Mesothelial cell of epicardium (in vitro differentiated cells): ENCODE measurements at places on chromosomes 16 and 17.

DNA sequence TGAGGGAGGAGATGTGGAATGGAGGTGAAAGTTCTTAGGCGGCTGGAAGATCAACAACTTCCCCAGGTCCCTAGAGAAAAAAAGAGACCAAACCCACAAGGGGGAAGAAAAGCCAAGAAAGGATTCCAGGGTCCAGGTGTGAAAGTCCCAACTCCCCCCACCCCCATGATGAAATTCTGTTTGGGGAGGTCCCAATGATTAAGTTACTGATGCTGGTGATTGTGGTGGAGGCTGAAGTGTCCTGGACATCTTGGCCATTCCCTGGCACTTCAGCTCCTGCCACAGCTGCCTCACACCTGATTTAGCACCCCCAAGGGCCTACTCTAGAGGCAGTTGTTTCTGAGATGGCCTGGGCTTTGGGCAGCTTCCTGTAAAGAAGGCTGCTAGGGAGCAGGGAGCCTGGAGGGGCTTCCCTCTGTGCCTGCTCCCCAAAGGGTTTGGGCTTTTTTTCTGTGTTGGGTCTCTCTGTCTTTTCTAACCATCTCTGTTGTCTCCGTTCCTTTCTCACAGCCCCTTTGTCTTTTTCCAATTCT, 13.1 kb downstream of the HOXB4 start:
- no peak for DNase-seq

DNA sequence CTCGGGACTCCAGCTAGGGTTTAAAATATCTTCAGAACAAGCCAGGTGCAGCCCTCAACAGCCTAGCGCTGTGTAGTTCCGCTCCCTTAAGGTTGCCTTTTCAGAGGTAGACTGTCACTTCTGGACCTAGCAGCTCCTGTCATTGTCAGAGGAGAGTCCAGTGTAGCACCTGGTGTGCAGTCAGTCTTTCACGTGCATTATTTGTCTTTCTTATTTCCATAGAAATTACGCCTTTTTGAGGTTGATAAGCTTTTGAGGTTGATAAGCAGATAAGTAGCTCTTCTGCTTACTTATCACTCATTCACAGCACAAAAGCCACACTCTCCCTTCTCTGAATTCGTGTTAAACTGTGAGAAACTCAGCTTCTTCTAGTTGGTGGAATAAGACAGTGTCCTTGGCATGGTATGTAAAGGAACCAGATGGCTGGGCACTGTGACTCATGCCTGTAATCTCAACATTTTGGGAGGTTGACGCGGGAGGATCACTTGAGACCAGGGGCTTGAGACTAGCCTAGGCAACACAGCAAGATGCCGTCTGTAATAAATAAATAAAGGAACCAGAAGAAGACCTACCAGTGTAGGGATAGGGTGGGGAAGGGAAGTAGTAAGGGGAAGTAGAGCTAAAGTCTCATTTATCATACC, 10.2 kb downstream of the EEF2K start:
- DNase-seq, result no peak

DNA sequence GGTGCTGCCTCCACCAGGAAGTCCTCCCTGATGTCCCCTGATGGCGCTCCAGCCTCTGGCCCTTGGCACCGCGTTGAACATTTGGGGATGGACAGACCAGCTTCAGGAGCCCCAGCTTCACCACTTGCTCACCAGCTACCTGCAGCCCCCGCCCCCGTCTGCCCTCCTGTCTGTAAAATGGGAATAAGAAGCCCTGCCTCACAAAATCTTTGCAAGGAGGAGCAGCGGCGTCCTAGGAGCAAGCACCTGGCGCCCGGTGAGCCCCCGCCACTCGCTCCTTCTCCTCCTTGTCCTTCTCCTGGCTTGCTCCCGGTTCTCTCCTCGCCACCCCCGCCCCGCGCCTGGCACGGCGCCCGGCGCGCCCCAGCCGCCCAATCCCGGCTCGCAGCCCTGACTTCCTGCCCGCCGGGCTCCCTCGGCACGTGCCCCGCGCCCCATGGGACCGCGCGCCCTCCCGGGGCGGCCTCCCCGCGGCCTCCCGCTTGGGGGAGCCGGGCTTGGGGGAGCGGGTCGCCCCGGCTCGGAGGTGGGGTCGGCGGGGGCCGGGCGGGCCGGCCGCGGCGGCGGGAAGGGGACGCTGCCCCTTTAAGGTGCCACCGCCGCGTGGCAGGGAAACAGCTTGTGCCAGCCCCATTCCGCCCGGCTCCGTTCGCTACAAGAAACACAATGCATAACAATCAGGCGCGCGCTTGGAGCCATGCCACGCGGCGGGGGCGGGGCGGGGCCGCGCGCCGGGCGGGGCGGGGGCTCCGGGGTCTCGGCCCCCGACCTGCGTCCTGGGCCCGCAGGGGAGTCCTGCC, 9.1 kb upstream of the PPP1R1B start:
- DNase-seq, result no peak

GRCh38 chr16:67647111-67647651, 2.2 kb downstream of the CARMIL2 start:
- no peak for DNase-seq

- DNase-seq, result no peak
Observed at GRCh38 chr17:4040784-4041183, 76.5 kb upstream of the ATP2A3 start.
